Right renal pelvis (tissue), 4 donors: ENCODE measurements at places on chromosomes 6 and 20. TPM values are rescaled to one million over a fixed set of nuclear protein-coding genes. Genes with fewer than 3 reads are reported as not detected.

DNA sequence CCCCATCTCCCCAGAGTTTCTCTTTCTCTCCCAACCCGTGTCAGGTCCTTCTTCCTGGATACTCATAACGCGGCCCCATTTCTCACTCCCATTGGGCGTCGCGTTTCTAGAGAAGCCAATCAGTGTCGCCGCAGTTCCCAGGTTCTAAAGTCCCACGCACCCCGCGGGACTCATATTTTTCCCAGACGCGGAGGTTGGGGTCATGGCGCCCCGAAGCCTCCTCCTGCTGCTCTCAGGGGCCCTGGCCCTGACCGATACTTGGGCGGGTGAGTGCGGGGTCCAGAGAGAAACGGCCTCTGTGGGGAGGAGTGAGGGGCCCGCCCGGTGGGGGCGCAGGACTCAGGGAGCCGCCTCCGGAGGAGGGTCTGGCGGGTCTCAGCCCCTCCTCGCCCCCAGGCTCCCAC lies at the start of gene HLA-F:
HLA-F (plus strand) TSS at position 173 of the 404 bp plus-strand sequence; CDS start at position 203, 30 bp downstream.
- DNase-seq: peak; percentile 34

- DNase-seq: no peak
These were observed 390.4 kb downstream of the HTR1B start for GRCh38 chr6:77072694-77073409.

DNA sequence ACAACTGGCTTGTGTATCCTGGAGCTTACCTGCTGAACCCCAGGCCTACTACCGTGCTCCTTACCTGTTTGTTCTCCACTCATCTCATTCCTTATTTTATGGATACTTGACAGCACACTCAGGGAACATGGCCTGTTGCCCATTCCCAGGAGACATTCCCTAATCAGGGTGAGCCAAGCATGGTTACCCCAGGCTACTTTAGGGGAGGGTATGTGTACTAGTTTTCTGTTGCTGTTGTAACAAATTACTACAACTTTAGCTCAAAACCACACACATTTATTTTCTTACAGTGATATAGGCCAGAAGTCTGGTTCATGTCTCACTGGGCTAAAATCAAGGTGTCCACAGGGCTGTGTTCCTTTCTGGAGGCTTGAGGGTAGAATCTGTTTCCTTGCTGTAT lies 15.0 kb upstream of the TRAM2 start:
- DNase-seq: no peak

DNA sequence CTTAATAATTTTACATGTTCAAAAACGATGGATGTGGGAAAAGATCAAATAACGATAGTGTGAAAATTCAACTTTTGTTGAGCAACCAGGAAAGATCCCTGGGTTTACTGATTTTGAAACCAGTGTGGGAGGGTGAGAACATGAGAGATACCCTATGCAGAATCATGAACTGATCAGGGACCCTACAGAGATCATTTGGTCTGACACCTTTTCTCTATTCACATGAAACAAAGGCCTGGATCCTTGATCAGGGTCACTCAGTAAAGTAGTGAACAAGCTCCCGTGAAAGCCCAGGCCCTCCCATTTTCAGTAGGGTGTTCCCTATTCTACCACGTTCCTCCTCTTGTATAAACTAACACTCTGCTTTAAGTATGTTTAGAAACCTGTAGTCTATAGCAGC lies 60.5 kb upstream of the DUSP22 start:
- no peak for DNase-seq

GRCh38 chr6:2768696-2769095 lies 3.5 kb downstream of the WRNIP1 start:
- DNase-seq: no peak

GRCh38 chr6:119204719-119205118 lies 126.3 kb upstream of the FAM184A start:
- DNase-seq: no peak

GRCh38 chr20:32446301-32447100 lies 88.4 kb downstream of the ASXL1 start:
- DNase-seq: no peak

GRCh38 chr20:4225745-4226144 lies 210.4 kb upstream of the RNF24 start:
- no peak for DNase-seq

- DNase-seq: no peak
These were observed 94.1 kb upstream of the RNF24 start for GRCh38 chr20:4109307-4109940.

DNA sequence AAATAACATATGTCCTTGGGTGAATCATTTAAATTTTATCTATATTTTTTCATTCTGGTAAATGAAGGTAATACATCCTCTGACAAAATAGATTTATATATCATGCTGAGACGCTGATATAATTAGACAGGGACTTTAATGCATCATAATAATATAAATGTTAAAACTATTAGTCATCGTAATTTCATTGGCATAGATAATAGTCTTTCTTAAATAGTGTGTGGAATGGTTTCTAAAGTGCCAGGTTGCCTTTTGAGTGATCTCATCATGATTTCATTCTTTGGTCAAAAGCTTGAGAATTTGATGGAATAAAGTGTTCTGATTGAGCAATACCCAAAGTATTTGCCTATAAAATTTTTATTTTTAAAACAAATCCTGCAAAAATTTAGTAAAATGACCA lies 43.2 kb upstream of the BMP5 start:
- no peak for DNase-seq

DNA sequence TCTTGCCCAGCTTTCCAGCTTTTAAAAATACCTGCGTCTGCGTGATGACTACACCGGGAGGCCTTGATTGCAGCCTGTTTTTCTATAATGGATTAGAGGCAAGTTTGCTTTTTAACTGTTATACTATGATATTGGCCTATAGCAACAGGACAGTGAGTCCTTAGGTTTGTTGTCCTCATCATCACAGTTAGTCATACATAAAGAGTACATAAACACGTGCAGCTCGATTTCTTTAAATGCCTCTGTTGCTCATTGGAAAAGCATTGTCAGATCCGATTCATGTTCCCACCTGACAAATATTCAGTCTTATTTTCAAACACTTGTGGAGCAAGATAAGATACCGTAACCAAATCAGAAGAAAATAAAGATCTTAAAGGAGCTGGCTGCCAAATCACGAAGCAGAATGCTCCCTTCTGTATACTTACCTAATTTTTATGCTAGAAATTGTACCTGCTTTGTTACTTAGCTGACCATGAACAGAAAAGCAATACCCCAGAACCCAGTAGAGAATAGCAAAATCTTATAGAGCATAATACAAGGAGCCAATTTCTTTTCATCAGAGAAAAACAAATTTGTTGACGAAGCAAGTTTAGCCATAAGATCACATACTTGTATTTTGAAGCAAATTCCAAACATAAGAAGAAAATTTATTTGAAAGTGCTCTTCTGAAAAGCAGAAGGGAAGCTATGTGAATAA lies 100.4 kb downstream of the TMEM200A start:
- no peak for DNase-seq

DNA sequence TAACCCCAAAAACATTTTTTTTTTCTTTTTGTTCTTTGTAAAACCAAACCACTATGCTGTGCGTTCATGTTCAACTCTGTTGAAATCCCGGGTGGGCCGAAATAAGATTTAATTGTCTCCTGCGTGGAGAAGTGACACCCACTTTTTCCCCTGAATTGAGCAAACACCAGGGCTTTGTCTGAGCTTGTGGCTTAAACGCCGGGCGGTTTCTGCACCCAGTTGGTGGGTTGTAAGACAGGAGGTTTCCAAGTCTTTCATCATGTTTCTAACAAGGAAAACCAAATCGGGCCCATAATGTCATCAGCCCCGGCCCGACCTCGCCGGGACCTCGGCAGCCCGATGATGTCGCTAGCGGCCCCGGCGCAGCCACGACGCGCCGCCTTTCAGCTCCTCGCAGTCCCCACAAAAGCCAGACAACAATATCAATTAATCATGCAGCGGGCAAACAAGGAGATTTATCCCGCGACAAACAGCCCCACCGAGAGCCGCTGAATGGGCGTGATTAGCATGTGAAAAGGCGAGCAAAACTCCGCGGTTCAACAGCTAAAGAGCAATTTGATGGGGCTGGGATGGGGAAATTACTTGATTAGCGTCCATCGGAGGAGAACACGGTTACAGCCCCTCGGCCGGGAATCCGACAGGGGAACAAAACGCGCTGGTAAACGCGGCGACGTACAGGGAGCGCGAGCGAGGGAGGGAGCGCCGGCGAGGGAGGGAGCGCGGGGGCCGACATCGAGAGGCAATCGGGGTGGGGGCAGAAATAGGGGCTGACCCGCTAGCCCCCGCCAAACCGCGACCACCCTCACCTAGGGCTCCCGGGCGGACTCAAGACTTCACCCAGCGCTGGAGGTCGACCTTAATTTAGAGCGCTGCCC lies 5.3 kb downstream of the LINC00237 start:
- DNase-seq: no peak

DNA sequence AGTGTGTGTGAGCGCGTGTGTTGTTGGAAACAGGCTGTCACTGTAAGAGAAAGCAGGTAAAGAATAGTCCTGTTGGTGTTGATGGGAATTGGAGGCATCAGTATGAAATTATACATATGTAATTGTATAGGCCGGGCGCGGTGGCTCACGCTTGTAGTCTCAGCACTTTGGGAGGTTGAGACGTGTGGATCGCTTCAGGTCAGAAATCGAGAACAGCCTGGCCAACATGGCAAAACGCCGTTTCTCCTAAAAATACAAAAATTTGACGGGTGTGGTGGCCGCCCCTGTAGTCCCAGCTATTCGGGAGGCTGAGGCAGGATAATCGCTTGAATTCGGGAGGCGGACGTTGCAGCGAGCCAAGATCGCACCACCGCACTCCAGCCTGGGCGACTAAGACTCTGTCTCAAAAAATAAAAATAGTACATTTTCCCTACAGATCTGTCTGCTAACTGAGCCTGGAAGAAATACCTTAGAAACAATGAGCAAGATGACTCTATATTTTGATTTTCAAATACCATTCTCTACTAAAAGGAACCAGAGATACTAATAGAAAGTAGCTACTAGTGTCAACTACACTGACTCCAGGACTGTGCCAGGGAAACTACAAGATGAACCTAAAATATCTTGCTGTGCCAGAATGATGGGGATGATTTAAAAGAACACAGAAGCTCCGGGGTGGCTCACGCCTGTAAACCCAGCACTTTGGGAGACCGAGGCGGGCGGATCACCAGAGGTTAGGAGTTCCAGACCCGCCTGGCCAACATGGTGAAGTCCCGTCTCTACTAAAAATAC lies 110.8 kb downstream of the TRIM27 start:
- DNase-seq: no peak

DNA sequence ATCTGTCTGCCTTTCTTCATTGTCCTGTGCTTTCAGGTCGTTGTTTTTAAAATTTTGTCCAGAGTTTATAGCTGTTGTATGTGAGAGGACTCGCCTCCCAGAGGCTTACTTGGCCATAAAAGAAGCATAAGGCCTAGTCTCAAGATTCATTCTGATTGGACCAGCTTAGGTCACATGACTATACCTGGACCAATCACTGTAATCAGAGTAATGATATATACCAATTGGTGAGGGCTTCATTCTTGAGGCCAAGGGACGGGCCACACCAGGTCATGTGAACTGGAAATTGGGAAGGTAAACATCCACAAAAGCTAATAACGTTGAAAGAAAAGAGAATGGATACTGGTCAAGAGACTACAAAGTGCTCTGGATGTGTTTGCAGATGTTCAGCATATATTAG lies 141.4 kb upstream of the SULF2 start:
- no peak for DNase-seq

DNA sequence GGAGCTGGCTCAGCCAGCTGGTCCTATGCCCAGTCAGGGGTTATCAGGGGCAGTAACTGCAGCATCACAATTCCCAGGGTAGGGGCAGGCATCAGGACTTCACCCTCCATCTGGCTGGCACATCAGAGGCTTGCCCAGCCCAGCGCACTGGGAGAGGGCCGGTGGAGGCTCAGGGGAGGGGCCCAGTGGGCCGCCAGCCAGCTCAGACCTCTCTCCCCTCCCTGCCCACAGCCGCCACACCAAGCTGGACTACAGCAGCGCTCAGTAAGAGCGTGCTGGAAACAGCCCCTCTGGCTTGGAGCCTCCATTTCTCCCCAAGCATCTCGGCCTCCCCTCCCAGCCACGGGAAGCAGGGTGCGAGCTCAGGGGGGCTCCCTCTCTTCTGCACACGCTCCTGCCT lies 22.0 kb downstream of the ADA start:
- DNase-seq: no peak

GRCh38 chr6:14117158-14118090 lies at the start of gene CD83:
CD83 (plus strand) TSS chr6:14117772; CDS start chr6:14117812, 40 bp downstream.
- DNase-seq: no peak

- no peak for DNase-seq
These were observed 48.7 kb upstream of the CITED2 start for GRCh38 chr6:139423037-139423703.

- no peak for DNase-seq
These were observed 89.7 kb downstream of the MDGA1 start for GRCh38 chr6:37607944-37608343.

DNA sequence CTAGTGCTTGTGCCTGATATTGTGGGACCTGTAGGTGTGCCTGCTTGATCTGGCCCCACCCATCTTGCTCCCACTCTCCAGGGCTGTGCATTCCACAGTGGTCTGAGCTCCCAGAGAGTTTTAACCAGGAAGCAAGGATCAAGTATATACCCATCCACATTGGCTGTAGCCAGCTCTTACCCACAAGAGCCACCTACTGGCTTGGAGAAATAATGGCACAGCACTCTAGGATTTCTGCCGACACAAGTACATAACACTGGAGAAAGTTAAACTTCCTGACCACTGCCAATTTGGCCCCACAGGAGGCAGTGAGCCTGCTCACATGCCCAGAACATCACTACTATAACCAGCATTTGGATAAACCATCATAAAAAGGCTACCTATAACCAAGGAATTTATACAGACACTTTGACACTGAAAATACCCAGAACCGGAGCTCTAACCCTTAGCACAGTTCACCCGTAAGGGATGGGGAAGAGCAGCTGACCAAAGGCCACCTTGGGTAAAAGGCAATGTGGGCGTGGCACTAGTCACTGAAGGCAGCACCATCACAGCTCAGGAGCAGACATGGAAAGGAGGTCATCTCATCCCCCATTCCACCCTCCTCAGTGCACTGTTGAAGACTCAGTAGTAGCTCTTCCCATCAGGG lies 440.4 kb downstream of the BTBD3 start:
- no peak for DNase-seq

Gene MCM9
- polyA plus RNA-seq: 23.9 TPM

Gene ZNF831
- 0.14 TPM for polyA plus RNA-seq

Gene KCNK16
- polyA plus RNA-seq: not detected

Gene PDYN
- 0.23 TPM for polyA plus RNA-seq
